ENCODE measurements at places on chromosomes 16 and 17.

DNA sequence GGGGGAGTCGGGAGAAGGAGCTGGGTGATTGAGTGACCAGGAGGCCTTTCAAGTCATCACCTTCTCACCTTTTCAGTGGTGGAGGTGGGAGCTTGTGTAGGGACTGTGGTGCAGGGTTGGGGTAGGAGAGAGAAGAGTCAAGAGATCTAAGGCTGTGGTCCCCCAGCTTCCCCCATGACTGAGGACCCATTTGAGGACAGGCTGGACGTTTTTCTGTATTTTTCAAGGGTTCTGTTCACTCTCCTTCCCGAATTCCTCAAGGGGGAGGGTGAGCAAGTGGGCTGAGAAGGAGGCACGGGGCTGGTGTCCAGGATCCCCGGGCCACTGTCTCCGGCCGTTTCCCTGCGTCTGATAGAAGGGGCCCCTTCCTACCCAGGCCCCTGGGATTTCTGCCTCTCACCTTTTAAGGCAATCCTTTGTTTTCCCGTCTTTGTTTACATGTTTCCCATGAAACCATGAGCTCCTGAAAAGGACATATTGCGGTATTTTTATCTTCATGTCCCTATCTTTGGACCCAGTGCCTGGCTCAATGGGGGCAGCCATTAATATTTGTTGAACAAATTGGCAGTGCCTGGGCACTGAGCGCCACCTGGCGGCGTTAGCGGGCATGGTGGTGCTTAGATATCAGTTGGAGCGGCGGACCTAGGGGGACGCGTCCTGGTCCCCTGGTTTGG, 9.2 kb upstream of the CD300A start:
- no peaks in the 10 kb centered on the region for H3K36me3 ChIP-seq
- no peak overlapping the region for H3K27ac ChIP-seq
- H3K27me3 ChIP-seq: no peaks in the 10 kb centered on the region
- DNase-seq: peak; percentile 96
- no peak overlapping the region for H3K4me3 ChIP-seq

DNA sequence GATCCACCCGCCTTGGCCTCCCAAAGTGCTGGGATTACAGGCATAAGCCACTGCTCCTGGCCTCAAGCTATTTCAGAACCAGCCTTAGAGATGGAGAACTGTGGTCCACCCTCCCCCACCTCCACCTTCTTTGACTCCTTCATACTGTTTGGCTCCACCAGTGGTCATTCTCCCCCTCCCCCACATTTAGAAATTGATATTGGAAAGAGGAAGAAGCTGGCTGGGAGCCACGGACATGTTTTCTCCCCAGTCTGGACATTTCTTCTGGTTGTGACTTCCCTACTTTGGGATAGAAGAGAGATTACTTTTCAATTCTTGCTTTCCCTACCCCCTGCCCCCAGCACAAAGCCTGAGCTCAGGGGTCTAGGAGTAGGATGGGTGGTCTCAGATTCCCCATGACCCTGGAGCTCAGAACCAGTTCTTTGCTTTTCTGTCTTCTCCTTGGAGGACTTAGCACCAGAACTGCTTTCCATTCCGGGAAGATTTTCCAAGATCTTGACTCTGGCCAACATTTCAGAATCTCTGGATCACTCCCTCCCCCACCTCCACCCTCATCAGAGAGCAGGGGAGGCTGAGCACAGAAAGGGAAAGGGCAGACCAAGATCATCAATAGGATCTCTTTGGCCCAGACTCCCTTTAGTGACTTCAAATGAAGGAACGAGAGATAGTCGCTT, 16.3 kb downstream of the CAVIN1 start:
- no peak overlapping the region for H3K4me3 ChIP-seq
- peaks cover 82% of the 10 kb centered on the region for H3K4me1 ChIP-seq
- DNase-seq: no peak
- H3K27ac ChIP-seq: peak overlapping the region; percentile 84

- DNase-seq: no peak
- no peak overlapping the region for H3K27ac ChIP-seq
- no peaks in the 10 kb centered on the region for H3K4me1 ChIP-seq
These were observed 19.6 kb downstream of the BEAN1 start for GRCh38 chr16:66446737-66447136.

DNA sequence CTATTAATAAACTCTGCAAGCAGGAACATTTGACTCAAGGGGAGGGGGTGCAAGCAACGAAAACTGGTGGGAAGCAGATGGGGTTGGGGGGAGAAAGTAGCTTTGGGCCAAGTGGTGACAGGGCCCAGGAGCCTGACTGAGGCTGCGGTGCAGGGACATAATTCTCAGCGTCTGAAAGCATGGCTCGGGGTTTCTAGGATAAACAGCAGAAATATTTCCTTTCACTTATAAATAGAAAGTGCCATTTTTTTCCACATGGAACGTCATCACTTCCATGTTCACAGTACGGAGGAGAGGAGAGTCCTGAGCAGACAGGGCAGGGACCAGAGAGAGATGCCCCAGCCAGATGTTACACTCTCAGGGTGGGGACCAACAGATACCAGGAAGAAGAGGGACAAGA, 197.1 kb downstream of the ZFHX3 start:
- peak overlapping the region; percentile 36 for H3K27ac ChIP-seq
- no peak overlapping the region for H3K4me3 ChIP-seq
- peaks cover 22% of the 10 kb centered on the region for H3K4me1 ChIP-seq
- no peaks in the 10 kb centered on the region for H3K27me3 ChIP-seq

- no peak overlapping the region for H3K4me3 ChIP-seq
- no peaks in the 10 kb centered on the region for H3K27me3 ChIP-seq
- no peak overlapping the region for H3K27ac ChIP-seq
- DNase-seq: peak; percentile 60
- no peaks in the 10 kb centered on the region for H3K36me3 ChIP-seq
These were observed 10.7 kb upstream of the SMTNL2 start for GRCh38 chr17:4573669-4574068.

DNA sequence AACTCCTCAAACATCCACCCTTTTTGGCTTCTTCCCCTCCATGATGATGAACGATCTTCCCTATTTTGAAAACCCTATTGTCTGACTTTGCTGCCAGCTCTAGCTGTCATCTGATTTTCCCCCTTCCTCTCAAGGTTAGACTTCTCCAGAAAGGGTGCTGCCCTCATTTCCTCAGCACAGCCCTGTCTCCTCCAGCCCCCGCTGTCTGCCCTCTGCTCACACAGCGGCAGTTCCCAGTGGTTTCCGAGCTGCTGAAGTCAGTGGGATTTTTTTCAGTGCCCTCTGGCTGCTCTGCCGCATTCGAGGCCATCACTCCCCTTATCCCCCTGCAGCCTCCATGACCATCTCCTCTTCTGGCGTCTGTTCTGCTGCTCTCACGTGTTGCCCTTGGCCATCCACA, 26.6 kb upstream of the C17orf107 start:
- peak overlapping the region; percentile 46 for H3K27ac ChIP-seq
- no peak overlapping the region for H3K4me3 ChIP-seq
- H3K4me1 ChIP-seq: no peaks in the 10 kb centered on the region
- H3K36me3 ChIP-seq: peaks cover 3% of the 10 kb centered on the region
- no peak for DNase-seq
- H3K27me3 ChIP-seq: no peaks in the 10 kb centered on the region

DNA sequence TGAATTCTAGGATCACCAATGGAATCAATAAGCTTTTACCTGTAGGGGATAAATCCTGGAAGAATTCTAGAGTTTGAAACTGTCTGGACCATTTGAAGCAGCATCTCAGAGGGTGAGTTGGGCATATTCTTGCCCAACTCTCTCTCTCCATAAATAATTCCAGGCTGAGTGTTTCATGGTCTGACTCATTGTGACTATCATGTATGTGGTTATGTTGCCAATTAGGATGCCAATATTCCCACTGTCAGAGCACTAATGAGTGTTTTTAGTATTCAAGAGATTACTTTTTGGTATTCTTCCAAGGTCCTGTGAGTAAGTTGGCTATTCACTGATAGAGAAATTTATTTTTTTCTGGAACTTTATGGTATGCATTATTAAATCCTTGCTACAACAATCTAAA, 456.9 kb downstream of the TOX3 start:
- no peaks in the 10 kb centered on the region for H3K27me3 ChIP-seq
- DNase-seq: no peak
- no peaks in the 10 kb centered on the region for H3K4me1 ChIP-seq
- H3K4me3 ChIP-seq: no peak overlapping the region
- no peak overlapping the region for H3K27ac ChIP-seq
- no peaks in the 10 kb centered on the region for H3K36me3 ChIP-seq

Measured in upper lobe of left lung (tissue), 6 donors.